Activated naive CD8-positive, alpha-beta T cell treated with anti-CD3 and anti-CD28 coated beads, Interleukin-2, amount 10 ng/mL, durations not matched to agents 7 days and 5 days (primary cell): ENCODE measurements at places on chromosomes 5 and 9.

- DNase-seq, result no peak
Measured at GRCh38 chr5:83281658-83282057, 189.9 kb upstream of the VCAN start.

GRCh38 chr5:149853331-149853648 lies 91.3 kb downstream of the PDE6A start:
- no peak for DNase-seq

GRCh38 chr5:112846556-112846955 lies 14.5 kb upstream of the SRP19 start:
- DNase-seq, result no peak

GRCh38 chr9:1051584-1052275 lies 1.6 kb downstream of the DMRT2 start:
- peak; percentile 52 for DNase-seq

DNA sequence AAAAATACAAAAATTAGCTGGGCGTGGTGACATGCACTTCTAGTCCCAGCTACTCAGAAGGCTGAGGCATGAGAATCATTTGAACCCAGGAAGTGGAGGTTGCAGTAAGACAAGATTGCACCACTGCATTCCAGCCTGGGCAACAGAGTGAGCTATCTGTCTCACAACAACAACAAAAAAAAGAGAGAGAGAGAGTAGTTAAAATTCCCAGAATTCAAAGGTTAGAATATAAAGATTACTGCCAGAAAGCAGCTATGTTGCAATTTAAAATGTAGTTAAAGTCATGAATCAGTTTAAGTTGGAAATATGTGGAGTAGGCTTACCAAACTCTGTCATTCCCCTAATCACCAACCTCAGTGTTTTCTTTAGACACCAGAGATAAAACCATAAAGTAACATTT lies 58.7 kb upstream of the SUSD1 start:
- DNase-seq, result no peak

DNA sequence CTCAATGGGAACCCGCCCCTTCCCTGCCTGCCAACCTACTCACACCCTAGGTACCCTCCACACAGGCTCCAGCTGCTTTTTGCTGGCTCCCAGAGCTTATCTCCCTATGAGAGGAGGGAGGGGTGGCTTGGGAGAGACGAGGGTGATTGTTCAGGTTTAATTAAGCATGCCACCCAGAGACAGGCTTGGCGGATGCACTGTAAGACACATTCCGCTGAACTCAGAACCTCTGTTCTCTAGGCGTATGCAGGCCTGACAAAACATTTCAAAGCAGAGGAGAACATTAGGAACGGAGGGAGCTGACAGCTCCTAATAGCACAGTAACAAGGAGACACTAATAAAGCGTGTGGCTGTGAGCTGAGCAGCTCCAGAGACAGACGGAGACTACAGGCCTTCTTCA lies 80.1 kb downstream of the TRIM32 start:
- no peak for DNase-seq

DNA sequence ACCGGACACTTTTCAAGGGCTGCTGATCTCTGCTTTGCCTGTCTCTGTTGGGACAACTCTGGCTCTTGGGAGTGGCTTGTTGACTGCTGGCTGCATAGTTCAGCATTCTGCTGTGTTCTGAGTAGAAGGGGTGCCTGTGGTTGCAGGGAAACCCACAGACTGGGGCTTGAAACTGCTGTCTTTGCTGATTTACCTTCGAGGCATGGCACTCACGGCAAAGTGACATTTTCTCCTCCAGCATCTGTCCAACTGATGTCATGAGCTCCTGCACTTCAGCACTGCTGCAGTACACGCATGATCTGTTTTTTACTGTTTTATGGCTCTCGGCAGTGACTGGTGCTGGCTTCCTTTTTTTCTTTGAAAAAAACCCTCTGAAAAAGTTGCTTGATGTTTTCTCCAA lies 69.2 kb downstream of the SPATA31D1 start:
- no peak for DNase-seq

- DNase-seq, result no peak
Measured at GRCh38 chr9:104961238-104961637, 33.3 kb upstream of the ABCA1 start.

GRCh38 chr9:6229186-6229585 lies 13.6 kb downstream of the IL33 start:
- DNase-seq, result no peak
